ENCODE measurements at places on chromosomes 2 and 18.
A peak's percentile ranks its signal among the peaks of the same experiment; 100 is the strongest.

- no peak for DNase-seq
Measured at GRCh38 chr2:12658310-12658945, 58.3 kb upstream of the TRIB2 start.

DNA sequence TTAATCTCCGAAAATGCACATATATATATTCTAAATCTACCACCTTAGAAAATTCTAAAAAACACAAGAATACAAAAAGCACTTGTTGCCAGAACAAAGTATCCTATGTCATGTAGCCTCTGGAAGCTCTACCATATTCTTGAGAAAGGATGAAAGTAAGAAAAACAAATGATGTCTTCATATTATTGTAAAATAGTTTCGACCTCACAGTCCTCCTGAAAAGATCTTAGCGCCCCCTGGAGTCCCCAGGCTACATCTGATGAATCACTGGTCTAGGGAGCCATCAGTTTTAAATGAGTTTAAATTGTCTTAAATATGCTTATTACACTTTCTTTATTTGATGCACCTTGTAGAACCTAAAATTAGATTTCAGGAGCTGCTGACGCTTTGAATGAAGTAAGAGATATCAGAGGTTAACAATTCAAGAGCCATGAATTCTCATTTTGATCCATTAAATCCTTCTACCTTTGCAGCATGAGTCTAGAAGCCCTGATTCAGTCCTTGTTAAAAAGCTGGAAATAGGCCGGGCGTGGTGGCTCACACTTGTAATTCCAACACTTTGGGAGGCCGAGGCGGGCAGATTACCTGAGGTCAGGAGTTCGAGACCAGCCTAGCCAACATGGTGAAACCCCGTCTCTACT, 138.8 kb downstream of the MCFD2 start:
- DNase-seq: peak; percentile 78

DNA sequence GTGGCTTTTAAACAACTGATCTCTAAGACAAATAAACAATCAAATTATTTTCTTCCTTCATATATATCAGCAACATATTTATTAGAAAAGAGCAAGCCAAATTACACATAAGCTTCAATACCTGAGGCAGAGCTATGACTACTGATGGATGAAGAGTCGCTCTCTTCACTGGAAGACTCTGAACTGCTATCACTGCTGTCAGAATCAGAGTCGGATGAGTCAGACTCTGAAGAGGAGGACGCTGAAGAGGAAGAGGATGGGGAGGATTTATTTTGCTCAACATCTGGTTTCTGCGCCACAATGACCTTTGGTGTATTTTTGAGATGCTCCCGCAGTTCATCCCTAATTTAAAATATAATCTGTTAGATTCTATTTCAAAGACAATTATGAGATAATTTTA, 56.7 kb downstream of the CWC22 start:
- DNase-seq: no peak

DNA sequence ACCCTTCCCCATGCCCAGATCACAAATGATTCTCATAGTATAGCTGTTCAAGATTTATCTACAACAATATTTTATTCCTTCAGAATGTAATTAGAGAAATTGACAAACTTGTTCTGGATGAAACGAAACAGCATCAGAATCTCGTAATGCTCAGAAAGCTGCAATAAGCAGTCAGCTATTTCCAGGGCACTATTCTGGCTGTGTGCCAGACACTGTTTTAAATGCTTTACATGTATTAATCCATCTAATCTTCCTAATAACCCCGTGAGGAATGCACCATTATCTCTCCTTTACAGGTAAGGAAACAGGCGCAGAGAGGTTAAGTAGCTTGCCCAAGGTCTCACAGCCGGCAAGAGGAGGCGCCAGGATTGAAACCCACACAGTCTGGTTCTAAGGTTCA, 10.1 kb upstream of the LYPD6B start:
- no peak for DNase-seq

- DNase-seq: no peak
Measured at GRCh38 chr18:49904871-49905555, 91.7 kb upstream of the ACAA2 start.

DNA sequence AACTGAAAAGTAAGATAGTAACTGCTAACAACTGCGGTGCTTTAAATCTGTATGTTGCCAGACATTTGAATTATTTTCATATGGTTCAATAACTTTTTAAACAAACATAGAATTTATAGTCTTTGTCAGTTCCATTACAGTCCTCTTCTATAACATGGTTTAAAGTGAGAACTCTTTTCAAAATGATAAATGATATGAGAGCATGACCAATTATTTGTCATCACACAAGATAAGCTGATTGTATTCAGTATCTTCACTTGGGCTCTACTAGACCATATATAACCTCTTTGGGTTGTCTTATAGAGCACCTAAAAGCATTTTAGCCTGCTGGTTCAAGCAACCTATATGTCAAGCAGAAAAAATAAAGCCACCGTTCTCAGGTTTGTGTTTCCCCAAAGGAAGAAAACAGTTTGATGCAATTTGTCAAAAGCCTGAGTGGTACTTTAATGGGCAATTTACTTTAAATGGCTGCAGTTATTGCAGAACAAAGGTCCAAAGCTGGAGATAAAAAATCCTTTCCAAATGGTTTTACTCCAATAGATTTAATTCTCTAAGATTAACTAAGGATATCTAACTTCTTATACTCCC, 298.4 kb downstream of the FSIP2 start:
- DNase-seq: no peak

- DNase-seq: no peak
Measured at GRCh38 chr2:219592736-219593135, 4.9 kb upstream of the STK11IP start.

DNA sequence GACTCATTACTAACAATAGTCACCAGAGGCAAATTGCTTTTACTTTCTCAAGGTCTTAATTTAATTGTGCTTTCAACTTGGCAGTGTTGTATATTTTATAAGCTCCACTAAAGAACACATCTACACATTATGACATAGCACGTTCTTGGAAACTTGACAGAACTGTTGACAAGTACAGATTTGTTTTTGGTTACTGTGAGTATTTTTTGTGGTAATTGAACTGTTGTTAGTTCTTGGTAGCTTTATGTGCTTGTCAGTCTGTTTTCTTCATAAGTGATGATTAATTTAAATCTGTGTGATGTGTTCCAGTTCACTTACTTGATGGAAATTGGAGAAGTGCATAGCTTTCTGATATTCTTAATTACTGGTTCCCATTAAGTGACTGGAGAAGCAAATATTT, 63.9 kb downstream of the COMMD1 start:
- no peak for DNase-seq

GRCh38 chr18:10329101-10329500, 125.3 kb upstream of the APCDD1 start:
- DNase-seq: no peak

DNA sequence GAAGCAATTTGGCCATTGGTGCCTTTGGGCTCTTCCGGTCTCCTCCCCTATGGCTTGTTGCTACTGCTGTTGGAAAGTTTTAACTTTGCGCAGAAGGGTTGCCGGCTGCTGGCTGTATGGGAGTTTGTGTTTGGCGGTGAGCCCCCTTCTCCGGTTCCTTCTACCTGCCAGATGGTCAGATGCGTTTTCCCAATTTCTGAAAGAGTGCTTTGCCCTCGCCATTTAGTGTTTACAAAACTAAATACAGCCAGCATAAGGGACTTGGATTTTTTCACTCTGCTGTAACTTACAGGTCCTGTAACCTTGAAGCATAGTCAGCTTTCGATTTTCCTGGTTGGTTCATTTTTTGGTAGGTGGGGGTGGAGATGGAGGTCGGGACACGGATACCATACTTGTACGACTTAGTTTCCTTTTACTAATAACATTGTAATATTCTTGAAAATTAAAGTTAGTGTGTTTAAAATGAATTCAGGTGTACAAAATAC, 604 bp downstream of the COQ10B start:
- no peak for DNase-seq

All from OCI-M1 (cell line).